IMR-90 (cell line): ENCODE measurements at places on chromosomes 6 and 20. TPM values are rescaled to one million over a fixed set of nuclear protein-coding genes. Genes with fewer than 3 reads are reported as not detected.

The TFEB gene
- 4.4 and 4.5 TPM in 2 replicates for total RNA-seq

The ZNF343 gene
- total RNA-seq = 18.9 and 26.2 TPM in 2 replicates

The C20orf141 gene
- total RNA-seq = 0.36 TPM in 1 of 2 replicates, not detected in the other

The RIN2 gene
- 61.4 and 72.2 TPM in 2 replicates for total RNA-seq

The RIPPLY2 gene
- total RNA-seq = not detected in 2 replicates

The SLC35D3 gene
- not detected in 2 replicates for total RNA-seq

The GJE1 gene
- not detected in 2 replicates for total RNA-seq

The FLRT3 gene
- 5.8 and 6.6 TPM in 2 replicates for total RNA-seq

The SCRT2 gene
- total RNA-seq = not detected in 2 replicates

The GATA5 gene
- total RNA-seq = not detected in 2 replicates

The MUC21 gene
- not detected in 2 replicates for total RNA-seq

The SLC22A23 gene
- total RNA-seq = 0.56 and 0.72 TPM in 2 replicates

The LAMA2 gene
- total RNA-seq = 12.5 and 13.3 TPM in 2 replicates

The CDH4 gene
- total RNA-seq = 1.6 and 2.2 TPM in 2 replicates

The ADTRP gene
- total RNA-seq = 0.72 and 0.83 TPM in 2 replicates

The LST1 gene
- total RNA-seq = not detected in 2 replicates

The POPDC3 gene
- total RNA-seq = 25.8 and 29.4 TPM in 2 replicates

The FABP7 gene
- not detected in 2 replicates for total RNA-seq

The SEL1L2 gene
- total RNA-seq = not detected in 2 replicates
